Left ventricle myocardium superior (tissue), 1 donor: ENCODE measurements at places on chromosomes 2 and 18.

DNA sequence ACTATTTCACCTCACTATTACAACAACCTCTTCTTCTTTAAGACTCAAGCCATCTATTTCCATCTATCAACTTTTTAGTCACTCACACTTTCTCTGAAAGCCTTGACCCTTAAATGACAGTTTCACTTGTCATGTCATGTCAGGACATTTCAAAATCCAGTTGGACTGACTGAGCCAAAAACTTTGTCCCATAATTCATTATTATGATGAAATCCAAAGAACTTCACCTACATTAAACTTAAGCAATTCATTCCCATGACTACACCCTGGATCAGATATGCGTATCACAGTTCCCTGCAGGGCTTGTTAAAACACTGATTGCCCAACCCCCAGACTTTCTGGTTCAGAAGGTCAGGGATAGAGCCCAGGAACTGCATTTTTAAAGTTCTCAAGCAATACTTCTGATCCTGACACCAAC, 26.5 kb downstream of the LDAH start:
- DNase-seq = no peak

DNA sequence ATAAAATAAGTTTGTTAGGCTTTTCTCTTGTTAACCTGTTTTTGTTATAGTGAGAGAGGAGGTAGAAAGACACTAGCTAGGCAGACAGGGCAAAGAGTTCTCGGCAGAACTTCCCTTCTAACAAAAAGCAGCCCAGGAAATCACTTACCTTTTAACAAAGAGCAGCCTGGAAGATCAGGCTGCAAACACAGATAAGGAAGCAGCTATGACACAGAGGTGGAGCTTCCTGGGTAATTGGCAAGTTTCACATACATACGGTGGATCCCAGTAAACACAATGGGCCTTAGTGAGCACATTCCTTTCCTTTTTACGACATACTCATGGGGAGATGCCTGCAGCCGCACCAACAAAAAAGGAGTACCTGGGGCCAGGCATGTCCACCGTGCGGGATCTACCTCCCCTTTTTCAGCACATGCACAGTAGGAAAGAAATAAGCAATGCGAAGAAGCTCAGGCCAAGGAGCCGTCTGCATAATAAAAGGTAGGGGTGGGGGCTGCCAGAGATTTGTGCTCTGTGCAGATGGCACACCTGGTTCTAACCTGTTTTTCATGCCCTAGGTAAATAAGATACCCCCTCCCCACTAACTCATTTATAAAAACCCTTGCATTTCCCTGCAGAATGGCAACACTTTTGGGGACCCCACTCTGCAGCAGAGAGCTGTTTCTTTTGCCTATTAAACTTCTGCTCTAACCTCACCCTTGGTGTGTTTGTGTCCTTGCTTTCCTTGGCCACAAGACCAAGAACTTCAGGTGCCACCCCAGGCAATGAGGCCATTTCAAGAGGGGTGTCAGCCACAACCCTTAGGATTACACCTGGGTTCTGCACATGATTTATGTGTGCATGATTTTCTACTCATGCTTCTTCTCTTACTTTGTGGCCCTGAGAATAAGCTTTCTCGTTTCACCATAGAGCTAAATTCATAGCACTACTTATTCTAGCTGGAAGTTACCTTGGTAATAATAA, 26.5 kb downstream of the MDH1 start:
- no peak for DNase-seq

- no peak for DNase-seq
Observed at GRCh38 chr2:50088987-50089386, 934.7 kb upstream of the FSHR start.

GRCh38 chr2:27019931-27020855, 12.6 kb upstream of the TMEM214 start:
- DNase-seq = peak; percentile 71

GRCh38 chr2:195121341-195121740, 535.7 kb upstream of the SLC39A10 start:
- no peak for DNase-seq

DNA sequence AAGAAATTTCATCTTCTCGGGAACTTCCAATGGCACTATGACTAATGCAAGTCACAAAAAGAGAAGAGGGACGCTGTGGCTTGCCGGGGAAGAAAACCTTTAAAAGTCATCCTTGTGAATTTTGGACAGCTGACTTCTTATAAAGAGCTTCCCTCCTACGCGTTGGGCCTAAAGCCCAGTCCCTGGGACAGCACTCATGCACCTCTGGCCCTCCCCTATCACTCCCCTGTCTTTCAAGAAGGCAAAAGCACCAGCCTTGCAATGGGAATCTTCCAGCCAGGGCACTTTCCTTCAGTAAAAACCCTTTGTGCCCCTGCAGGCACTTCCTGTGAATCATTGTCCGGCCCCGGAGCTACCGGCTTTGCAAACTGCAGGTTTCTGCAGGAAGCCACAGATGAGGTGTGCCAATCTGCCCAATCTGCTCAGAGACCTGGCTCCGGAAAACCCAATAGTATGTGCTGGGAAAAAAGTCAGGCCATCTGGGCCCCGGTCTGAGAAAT, 7.1 kb downstream of the MREG start:
- peak; percentile 40 for DNase-seq

DNA sequence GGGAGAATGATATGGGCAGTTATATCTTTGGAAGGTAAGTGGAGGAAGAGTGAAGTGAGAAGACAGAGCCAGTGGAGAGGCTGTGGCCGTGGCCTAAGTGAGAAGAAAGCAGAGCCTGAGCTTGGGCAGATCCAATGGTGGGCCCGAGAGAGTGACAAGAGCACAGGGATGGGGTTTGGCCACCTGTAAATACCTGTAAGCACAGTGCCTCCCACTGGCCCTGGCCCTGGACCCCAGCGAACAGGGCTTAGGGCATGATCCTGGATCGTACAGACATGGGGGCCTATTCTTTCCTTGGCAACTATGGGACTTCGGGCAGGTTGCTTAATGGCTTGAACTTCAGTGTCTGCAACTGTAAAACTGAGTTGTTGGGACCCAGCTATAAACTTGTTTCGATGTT, 44.1 kb downstream of the MTCL1 start:
- no peak for DNase-seq

GRCh38 chr2:83331810-83332209, 1127.3 kb downstream of the SUCLG1 start:
- no peak for DNase-seq

DNA sequence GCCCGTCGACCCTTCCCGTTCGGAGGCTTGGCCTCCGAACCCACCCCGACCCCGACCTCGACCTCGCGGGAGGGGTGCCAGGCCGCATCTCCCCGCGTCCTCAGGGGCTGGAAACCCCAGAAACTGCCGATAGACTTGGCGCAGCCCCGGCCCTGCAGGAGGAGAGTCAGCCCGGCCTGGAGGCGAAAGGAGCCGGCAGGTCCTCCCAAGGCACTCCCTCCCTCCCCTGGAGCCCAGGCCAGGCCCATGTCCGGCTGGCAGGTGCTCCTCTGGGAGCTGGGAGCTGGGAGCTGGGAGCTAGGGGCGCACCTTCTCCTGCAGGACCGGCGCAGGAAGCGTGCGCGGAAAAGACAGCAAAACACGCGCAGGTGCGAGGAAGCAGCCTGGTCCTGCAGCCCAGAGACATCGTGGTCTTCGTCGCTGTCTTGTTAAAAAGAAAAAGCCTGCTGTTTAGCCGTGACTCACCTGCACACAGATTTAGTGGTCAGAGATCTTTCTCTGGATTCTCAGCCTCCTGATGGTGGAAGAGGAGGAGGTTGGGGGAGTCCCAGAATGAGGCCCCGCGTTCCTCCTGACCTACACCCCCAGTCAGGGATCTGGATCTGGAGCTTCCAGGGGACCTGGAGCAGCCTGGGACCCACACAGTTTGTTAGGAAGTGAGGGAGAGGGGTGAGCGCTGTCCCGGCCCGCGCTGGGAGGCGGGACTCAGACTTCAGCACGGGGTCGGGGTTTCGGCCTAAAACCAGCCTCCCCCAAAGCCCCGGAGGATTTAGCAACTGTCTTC, 660 bp upstream of the MBP start:
- peak; percentile 58 for DNase-seq

GRCh38 chr18:22094358-22094734, 75.0 kb upstream of the GATA6 start:
- no peak for DNase-seq

DNA sequence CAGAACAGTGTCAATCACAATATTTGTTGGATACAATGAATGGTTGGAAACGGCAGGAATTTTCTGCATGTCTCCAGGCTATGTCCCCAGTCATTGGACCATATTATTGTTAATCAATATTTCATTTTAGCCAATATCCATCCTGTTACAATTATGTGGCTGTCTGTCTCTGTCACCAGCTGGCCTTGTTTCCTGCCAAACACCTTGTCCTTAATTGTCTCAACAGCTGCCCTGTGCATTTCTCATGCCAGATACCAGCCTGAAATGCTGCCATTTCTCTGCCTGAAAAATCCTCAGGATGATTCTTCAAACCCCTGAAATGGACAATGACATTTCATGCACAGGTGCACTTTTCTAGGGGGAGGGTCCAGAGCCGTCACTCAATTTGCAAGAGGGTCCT, 170.6 kb downstream of the ALPK2 start:
- no peak for DNase-seq

- no peak for DNase-seq
Observed at GRCh38 chr18:46429130-46429529, 227.9 kb downstream of the LOXHD1 start.

DNA sequence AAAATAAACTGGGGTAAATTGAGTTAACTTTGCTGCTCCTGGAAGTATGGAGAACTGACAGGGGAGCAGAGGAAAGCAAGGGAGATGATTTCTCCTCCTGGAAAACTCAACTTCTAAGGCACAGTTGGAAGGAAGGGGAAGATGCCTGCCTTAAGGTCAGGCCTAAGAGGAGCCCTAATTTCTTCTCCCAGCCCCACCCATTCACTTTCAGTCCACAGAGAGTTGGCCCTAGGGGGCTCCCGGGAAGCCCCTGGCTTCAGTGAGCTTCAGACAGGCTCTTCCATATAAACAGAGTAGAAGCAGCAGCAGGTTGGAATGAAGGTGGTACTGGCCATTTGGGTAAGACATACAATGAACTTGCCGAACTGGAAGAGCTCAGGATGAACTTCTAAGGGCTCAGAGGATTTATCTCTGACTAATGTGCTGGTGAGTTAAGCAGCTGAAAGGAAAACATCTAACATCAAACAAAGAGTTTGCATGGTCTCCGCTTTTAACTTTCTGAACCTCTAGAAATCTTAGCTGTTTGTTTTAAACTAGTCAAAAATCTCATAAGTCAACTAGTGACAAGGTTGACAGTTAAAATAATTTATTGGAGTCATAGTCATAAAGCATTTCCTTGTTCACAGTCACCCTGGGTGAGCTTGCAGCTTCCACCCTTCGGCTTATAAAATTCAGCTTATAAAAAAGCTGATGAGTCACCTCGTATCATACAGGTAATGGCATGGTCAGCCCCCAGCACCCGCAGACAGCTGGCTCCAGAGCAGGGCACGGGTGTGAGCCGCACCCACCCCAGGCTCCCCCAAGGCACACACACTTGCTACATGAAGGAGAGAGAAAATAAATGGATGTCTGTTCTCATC, 9.8 kb downstream of the MALL start:
- DNase-seq = no peak

DNA sequence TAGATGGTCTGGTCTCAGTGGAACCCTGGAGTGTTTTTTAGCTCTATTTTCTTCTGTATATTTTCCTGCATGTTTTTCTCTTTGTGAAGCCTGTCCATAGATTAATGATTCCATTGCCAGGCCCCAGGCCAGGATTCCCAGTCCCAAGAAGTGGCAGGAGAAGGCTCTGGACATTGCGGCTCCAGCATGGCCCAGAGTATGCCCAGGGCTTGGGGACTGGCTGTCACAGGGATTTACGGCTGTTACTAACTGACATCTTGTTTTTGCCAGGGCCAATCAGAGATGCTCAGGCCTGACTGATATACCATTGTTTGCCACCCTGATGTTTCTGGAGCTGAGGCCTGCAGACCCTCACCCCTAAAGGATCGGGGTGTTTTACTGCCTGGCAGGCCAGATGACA, 59.0 kb downstream of the PRKCE start:
- DNase-seq = no peak

GRCh38 chr2:240294514-240294913, 140.9 kb upstream of the GPC1 start:
- no peak for DNase-seq

DNA sequence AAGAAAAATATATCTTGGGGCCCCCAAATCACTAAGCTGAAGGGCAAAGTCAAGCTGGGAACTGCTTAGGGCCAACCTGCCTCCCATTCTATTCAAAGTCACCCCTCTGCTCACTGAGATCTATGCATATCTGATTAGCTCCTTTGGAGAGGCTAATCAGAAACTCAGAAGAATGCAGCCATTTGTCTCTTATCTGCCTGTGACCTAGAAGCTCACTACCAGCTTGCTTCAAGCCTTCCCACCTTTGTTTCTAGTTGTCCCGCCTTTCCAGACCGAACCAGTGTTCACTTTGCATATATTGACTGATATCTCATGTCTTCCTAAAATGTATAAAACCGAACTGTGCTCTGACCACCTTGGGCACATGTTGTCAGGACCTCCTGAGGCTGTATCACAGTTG, 479.4 kb downstream of the METTL4 start:
- no peak for DNase-seq

- no peak for DNase-seq
Observed at GRCh38 chr2:208531361-208531760, 124.8 kb downstream of the PTH2R start.

DNA sequence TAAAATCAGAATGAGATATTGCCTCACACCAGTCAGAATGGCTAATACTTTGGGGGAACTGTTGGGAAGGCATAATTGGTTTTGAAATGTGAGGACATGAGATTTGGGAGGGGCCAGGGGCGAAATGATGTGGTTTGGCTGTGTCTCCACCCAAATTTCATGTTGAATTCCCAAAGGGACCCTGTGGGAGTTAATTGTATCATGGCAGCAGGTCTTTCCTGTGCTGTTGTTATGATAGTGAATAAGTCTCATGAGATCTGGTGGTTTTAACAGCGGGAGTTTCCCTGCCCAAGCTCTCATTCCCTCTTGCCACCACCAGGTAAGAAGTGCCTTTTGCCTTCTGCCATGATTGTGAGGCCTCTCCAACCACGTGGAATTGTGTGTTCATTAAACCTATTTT, 59.6 kb downstream of the CSRNP3 start:
- DNase-seq = no peak

- no peak for DNase-seq
Observed at GRCh38 chr2:217413193-217413592, 553.3 kb upstream of the TNP1 start.

GRCh38 chr2:189999661-190000060, 62.9 kb downstream of the MSTN start:
- DNase-seq = no peak

DNA sequence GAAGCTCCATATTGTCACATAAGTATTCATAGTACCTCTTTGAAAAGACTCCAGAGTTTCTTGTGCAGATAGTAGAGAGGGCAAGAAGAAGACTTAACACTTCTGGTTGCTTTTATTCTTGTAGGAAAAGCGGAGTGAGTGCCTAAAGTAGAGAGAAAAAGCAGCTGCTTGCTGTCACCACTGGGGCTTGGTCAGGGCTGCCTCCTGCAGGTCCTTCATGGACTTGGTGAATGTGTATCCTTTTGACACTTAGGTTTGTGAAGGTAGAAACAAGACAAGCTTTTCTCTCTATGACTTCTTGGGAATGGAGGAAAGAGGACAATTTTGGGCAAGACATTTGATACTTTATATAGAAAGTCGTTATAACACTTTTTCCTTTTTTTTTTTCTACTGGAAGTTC, 312.8 kb upstream of the FANCL start:
- no peak for DNase-seq
